Omental fat pad (tissue), 4 donors: ENCODE measurements at places on chromosomes 2 and 18. TPM values are rescaled to one million over a fixed set of nuclear protein-coding genes. Genes with fewer than 3 reads are reported as not detected.

Gene LOXHD1
- 4.9 TPM for total RNA-seq

Gene ADD2
- total RNA-seq: 3.8 TPM

Gene EVX2
- total RNA-seq: not detected

Gene NEU2
- not detected for total RNA-seq

Gene PELI1
- total RNA-seq: 32.5 TPM

Gene BOLA3
- 27.6 TPM for total RNA-seq

Gene INPP1
- total RNA-seq: 30.4 TPM

Gene CRYGD
- total RNA-seq: not detected

Gene EIF2AK2
- 24.7 TPM for total RNA-seq

Gene SP100
- 223 TPM for total RNA-seq

Gene CTAGE1
- not detected for total RNA-seq

Gene C2orf80
- total RNA-seq: not detected

Gene GALR1
- 2.0 TPM for total RNA-seq

Gene ANKRD53
- 13.7 TPM for total RNA-seq

Gene CACNB4
- total RNA-seq: 1.5 TPM

Gene LHCGR
- total RNA-seq: 0.96 TPM

Gene SKOR2
- total RNA-seq: not detected

DNA sequence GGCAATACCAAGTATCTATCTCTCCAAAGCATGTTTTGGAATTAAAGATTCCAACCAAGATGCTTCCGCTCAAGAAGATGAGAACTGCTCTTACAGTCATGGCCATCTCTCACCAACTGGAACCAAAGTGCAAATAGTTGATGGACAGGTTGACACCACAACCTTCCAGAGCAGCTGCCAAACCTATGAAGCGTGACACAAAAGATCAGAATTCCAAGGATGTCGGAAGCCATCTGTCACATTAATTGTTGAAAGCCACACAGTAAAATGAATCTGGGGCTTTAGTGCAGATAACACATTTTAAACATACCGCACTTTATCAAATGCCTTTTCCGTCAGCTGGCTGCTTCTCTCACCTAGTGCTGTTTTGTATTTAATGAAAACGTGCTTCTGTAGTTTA, 195.7 kb downstream of the CDH20 start:
- DNase-seq: no peak

GRCh38 chr18:7094427-7094826, 23.2 kb downstream of the LAMA1 start:
- DNase-seq: no peak

- no peak for DNase-seq
Observed at GRCh38 chr18:62201870-62202269, 14.8 kb downstream of the RELCH start.

DNA sequence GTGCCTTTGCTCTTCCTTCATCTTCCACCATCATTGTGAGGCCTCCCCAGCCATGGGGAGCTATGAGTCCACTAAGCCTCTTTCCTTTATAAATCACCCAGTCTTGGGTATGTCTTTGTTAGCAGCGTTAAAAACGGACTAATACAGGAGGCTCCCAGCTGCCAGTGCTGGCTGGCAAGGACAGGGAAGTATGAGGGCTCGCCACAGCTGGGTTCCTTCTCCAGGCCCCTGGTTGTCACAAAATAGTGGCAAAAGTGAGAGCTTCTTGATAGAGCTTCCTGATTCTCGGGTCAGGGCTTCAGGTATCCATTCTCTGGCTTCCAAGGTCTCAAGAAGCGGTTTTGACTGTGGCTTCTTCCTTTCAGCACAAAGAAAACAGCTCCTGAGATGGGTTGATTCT, 85.0 kb downstream of the ZNF516 start:
- DNase-seq: no peak

DNA sequence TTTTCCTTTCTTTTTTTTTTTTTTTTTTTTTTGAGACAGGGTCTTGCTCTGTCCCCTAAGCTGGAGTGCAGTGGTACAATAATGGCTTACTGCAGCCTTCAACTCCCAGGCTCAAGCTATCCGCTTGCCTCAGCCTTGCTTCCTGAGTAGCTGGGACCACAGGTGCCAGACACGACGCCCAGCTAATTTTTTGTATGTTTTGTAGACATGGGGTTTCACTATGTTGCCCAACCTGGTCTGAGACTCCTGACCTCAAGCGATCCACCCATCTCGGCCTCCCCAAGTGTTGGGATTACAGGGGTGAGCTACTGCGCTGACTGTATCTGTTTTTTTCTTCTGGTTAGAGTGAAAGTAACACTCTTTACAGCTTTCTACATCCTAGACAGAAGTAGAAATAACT, 240.3 kb upstream of the FBXO11 start:
- DNase-seq: no peak

DNA sequence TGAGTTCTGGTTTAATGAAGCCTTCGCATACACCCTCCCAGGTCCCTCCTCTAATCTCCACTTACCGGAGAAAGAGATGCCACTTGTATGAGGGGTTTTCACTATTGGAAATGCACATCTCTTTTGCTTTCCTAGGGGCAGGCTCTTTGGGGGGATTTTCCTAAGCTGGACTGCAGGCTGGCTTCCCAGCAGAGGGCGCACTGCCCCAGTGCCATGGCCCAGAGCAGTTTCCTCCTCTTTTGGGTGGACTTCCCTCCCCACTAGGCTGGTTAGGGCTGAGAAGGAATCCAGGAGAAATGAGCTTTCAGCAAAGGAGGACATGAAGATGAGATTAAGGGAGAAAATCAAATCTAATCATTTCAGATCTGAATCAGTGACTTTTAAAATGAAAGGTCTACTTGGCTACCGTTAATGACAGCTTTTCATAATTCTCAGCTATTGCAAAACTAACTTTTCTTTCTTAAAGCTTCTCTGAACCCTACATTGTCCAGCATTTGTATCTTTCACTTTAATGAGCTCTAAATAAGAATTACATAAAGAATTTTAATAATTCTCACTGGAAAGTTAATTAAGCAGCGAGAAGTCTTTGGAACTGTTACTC, 784.1 kb upstream of the FANCL start:
- no peak for DNase-seq

- DNase-seq: no peak
Observed at GRCh38 chr2:219871351-219871750, 243.9 kb downstream of the SLC4A3 start.

DNA sequence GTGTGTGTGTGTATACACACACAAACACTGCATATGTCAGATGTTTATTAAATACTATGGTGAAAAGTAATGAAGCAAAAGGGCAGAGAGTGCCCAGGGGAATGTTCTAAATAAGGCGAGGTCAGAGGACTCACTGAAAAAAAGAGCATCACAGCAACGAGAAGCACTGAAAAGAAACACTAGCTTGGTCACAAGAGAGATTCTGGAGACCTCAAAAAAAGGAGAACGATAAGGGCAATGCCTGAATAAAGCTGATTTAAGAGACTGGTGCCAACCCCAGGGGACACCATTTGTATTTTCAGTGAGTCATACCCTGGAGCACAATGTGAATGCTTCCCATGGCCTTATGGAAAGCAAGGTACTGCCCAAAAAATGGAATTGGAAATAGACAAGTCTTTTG, 14.5 kb downstream of the SLC40A1 start:
- no peak for DNase-seq

DNA sequence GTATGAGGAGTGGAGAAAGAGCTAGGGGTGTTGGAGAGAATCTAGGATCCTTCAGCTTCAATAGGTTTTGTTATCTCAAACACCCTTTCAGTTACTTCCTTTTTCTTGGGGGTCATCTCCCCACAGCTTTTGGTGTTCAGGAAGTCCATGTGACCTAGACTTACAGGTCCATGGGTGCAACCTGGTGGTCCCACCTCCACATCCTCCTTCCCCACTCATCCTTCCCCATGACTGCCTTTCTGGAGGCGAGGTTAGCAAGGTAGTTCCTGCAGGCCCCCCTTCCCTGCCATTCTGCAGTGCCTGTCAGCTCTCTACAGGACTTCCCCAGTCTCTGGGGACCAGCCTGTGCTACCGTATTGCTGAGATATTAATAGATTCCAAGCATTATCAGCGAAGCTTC, 107.6 kb downstream of the TMEM17 start:
- no peak for DNase-seq

GRCh38 chr2:206764673-206765241, 371 bp downstream of the MDH1B start:
- DNase-seq: no peak

GRCh38 chr2:57973621-57974186, 72.9 kb upstream of the VRK2 start:
- no peak for DNase-seq

DNA sequence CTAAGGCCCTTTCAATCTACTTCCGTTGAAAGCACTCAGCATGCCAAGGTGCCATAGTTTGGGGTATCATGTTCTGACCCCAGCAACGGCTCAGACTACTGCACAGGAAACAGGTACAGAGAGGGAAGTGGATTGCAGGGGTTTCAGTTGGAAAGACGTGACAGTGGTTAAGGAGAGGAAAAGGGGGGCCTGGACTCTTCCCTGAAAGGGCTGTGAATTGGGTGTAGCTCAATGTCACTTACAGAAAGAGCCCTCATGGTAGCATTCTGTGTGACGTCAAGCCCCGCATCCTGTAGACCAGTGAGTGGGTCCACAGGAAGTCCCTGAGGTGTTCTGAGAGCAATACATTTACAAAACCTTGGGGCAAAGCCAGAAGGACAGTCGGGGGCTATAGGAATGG, 121.5 kb upstream of the GYPC start:
- no peak for DNase-seq

- DNase-seq: no peak
Observed at GRCh38 chr18:40235323-40235722, 1719.7 kb upstream of the PIK3C3 start.

- no peak for DNase-seq
Observed at GRCh38 chr18:49876536-49876935, 63.2 kb upstream of the ACAA2 start.

DNA sequence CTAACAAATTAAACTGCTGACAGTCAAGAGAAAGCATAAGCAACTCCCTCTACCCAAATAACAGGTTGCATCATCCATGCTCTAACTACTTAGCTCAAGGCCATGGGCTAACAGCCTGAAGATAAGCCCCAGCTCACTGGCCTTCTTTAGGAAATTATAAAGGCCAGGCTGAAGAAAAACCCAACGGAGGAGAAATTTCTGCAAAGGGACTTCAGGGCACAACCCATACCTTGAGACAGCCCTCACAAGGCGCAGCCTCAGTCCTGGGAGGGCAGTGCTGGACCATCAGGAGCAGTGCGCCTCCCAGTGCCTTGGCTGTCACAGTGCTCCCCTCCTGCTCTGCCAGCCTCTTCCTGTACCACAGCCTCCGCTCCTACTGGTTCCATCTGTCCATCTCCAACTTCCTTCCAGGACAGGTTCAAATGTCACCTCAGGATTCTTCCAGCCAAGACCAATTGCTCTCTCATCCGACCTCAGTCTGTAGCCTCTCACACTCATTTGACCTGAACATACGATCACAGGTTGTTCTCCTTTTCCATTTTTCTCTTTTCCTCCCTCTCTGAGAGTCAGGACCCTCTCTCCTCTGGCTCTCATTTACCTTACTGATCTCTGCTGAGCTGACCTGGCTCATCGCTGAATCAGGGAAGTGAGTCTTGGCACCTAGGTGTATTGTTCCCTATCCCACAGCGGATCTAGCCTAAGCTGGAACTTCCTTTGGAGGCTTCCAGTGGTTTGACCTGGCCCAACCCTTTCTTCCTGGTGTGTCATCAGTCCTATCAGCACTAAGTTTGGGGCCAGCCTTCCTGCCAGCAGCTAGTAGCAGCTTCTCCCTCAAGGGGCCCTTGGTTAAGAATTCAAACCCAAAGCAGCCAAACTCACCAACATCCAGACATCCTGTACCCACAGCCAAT, 1.9 kb downstream of the MCFD2 start:
- no peak for DNase-seq

DNA sequence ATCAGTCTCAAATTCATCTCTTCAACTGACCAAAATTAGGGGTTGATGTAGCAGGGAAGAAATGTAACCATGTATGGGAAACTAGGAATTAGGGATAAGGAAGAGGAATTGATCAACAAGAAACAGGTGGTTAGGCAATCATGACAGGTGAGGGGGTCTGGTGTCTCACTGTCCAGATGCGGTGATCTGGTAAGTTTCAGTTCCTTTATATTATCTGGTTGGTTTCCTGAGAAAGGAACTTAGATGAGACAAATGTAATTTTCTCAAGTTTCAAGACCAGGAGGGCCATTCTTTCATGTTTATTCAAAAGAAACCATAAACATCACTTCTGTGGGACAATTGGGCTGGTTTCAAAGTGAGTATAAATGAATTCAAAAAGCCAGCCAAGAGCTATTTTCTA, 306.2 kb upstream of the KCNJ3 start:
- no peak for DNase-seq

DNA sequence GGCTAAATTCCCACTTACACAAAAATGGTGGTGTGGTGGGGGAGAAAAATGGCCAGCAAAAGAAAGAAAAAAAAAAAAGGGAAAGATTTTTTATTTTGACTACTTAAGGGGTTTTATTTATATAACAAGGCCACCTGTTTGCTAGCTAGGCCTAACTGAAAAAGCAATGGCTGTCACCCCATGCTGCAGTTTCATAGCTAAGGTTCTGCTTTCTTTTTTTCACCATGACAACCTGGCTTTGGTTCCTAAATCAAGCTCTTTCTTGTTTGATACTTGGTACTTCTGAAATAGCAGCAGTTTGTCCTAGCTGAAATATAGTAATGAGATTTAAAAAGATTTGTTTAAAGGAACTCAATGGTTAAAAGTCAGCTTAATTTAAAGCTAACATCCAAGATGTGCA, 433.2 kb upstream of the MEX3C start:
- no peak for DNase-seq

DNA sequence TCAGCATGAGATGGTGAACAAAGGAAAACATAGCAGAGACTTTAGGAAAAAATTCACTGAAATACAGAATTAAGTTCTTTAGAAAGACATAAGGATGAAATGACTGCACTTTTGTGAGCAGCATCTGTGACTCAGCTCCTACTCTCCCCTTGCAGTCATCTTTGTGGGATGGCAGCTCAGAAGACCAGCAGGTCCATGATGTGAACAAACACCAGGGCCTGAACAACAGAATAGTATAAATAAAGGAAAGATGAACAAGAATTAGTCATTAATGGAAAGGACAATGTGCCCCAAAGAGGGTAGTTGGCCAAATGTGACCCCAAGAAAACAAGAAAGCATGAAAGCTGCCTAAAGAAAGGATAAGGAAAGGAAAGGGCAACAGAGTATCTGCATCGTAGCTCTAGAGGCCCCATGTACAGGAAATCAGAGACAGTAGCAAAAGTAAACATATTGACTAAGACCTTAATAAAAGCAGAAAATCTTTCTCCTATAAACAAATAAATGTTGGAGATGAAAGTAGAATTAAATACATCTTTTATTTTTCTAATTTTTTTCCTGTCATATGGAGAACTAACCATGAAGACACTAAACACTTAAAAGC, 318.0 kb downstream of the ZEB2 start:
- DNase-seq: no peak

GRCh38 chr2:119230219-119231185, 6.9 kb downstream of the STEAP3 start:
- no peak for DNase-seq

DNA sequence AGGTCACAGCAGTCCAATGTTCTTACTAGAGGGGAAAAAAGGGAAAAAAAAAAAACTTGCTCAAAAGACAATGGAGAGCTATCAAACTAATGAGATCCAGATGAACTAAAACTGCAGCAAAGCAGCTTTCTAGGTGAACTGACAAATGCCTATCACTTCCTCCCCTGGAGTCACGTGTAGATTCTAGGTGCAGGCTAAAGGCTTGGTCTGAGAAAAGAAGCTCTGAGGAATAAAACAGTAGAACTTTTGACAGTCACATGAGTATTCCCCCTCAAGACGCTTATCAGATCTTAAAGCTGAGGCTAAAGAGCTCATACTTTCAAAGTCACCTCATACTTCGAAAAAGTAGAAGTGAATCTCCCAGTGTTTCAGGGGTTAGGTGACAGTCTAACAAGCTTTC, 42.3 kb downstream of the SMAD2 start:
- no peak for DNase-seq

GRCh38 chr2:220687231-220687843, 884.8 kb downstream of the EPHA4 start:
- peak; percentile 36 for DNase-seq
